ENCODE measurements at places on chromosomes 12 and 14.

- DNase-seq, result no peak
Measured at GRCh38 chr14:80792771-80793170, 148.8 kb downstream of the CEP128 start.

- DNase-seq, result no peak
Measured at GRCh38 chr12:61356485-61356884, 903.7 kb upstream of the USP15 start.

GRCh38 chr12:122533856-122534255, 6.8 kb downstream of the KNTC1 start:
- no peak for DNase-seq

DNA sequence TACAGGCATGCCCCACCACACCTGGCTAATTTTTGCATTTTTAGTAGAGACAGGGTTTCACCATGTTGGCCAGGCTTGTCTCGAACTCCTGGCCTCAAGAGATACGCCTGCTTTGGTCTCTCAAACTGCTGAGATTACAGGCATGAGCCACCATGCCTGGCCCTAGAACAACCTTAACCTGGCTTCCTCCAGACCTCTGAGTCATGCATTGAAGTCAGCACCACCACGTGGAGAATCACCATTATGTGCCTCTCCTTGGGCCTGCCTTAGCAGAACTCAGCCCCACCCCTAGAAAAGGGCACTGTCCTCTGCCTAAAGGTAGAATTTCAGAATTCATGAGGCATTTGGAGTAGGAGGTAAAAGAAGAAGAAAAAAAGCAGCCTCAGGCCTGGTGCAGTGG, 49.0 kb downstream of the LIMA1 start:
- no peak for DNase-seq

GRCh38 chr14:21867541-21867940, 193.9 kb upstream of the OR4E1 start:
- DNase-seq, result no peak

Data from stimulated activated CD8-positive, alpha-beta memory T cell treated with anti-CD3 and anti-CD28 coated beads, Interleukin-15, amount 100 ng/mL, for 1 hour (primary cell).